ENCODE measurements at places on chromosomes 2 and 18.

DNA sequence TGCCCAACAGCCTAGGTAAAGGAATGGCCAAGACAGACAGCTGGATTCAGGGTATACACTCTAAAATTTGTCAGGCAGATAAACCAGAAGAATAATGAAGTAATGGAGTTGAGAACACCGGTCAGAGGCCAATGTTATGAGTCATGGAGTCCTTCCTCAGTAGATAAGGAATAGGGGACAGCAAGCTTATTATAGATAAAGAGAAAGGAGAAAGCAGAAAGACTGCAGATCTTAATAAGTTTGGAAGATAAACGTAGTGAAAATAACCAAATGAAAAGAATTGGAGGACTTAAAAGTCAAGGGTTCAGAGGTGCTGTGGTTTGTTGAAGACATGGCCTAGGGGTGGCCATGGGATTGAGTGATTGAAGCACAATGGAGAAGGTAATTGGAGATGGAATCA is 63.5 kb upstream of the NFE2L2 start:
- no peak for DNase-seq

DNA sequence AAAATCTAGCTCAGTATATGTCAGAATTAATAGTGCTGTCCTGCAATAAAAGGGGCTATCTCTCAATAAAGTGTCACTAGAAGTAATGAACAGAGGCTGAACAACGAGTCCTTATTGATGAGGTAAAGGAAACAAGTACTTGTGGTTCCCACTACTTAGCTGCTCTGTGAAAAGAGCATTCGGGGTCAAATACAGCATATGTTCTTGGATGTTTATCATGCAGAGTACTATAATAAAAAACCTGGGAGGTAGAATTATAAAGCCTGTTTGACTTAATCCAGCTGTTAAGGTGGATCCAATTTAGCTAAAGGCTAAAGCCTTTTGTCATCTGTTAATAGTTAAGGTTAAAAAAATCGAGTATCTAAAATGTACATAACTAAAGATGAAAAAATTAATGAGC is 32.4 kb downstream of the SLC35F5 start:
- no peak for DNase-seq

- DNase-seq = no peak
Observed at GRCh38 chr2:192035731-192036442, 158.8 kb downstream of the TMEFF2 start.

DNA sequence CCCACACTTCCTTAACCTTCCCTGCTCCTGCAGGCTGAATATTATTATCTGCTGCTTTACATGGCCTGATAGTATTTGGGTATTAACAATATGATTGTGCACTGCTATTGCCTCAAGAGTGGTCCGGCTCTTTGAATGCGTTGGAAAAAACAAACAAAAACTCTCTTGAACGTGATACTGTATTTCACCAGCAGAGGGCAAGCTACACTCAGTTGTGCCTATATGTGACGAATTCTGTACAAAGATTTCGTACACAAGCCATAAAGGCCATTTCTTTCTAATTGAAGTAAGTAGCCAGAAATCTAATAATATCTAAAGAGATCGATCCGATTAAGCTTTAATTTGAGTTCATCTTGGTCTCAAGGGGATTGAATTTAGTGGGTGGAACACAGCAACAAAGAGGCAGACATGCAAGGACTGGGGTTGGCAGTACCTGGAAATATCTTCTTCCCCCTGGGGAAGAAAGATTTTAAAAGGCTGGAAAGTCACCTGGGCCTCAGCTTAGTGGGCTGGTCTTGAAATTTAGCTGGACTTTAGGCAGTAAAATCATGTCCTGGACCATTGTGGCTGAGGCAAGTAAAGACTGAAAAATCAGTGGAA is 49.3 kb upstream of the RAB6D start:
- DNase-seq = no peak

DNA sequence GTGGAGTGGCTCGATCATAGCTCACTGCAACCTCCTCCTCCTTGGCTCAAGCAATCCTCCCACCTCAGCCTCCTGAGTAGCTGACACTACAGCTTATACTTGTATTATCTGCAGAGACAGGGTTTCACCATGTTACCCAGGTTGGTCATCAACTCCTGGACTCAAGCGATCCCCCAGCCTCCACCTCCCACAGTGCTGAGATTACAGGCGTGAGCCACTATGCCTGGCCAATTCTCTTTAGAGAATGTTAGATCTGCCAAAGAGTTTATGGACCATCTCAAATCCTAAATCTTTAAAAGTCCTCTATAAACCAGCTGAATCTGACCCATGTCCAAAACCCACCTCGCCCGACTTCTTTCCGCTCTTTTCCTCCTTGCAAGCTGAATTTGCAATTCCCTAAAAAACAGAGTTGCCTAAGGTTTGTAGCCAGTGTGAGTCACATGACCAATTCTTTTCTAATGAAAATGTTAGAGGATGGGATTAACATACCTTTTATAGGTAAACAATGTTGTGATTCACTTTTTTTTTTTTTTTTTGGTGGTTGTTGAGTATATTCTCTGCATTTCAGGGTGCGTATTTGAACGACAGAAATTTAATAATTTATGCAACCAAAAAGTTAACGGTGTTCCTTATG is 2.4 kb upstream of the PMAIP1 start:
- no peak for DNase-seq
